Cardiac muscle cell (in vitro differentiated cells and primary cell): ENCODE measurements at places on chromosomes 1 and 21. TPM values are rescaled to one million over a fixed set of nuclear protein-coding genes. Genes with fewer than 3 reads are reported as not detected.

The ARV1 gene
- 18.4 and 21.1 TPM in 2 replicates for total RNA-seq

The LRRC53 gene
- total RNA-seq: 0.09 and 0.14 TPM in 2 replicates

DNA sequence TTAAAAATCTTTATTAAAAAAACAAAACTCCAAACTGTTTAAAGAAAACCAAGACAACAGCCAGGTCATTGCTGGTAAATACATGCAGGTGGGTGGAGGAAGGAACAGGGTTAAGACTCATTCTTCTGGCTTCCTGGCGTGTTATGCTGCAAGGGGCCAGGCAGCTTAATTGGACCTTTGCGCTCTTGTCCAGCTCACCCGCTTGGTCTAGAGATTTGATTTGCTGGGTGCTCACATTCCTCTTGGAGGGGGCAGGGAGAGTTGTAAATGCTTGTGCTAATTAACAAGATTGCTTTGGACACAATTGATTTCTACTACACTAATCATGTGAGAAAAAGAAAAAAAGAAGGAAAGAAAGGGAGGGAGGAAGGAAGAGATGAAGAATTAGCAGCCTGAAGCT is 10.5 kb downstream of the CEP104 start:
- no peak overlapping the region for H3K4me3 ChIP-seq
- DNase-seq: no peak
- H3K36me3 ChIP-seq: peaks cover 48% of the 10 kb centered on the region
- no peaks in the 10 kb centered on the region for H3K4me1 ChIP-seq
- no peaks in the 10 kb centered on the region for H3K27me3 ChIP-seq

GRCh38 chr1:162361349-162361748 is 15.3 kb downstream of the SPATA46 start:
- H3K27ac ChIP-seq: no peak overlapping the region
- peaks cover 4% of the 10 kb centered on the region for H3K36me3 ChIP-seq
- H3K4me3 ChIP-seq: no peak overlapping the region
- DNase-seq: no peak
- no peaks in the 10 kb centered on the region for H3K27me3 ChIP-seq
